ENCODE measurements at places on chromosomes 2 and 18.

- DNase-seq = no peak
These were observed 423.0 kb downstream of the GRB14 start for GRCh38 chr2:164198256-164198655.

DNA sequence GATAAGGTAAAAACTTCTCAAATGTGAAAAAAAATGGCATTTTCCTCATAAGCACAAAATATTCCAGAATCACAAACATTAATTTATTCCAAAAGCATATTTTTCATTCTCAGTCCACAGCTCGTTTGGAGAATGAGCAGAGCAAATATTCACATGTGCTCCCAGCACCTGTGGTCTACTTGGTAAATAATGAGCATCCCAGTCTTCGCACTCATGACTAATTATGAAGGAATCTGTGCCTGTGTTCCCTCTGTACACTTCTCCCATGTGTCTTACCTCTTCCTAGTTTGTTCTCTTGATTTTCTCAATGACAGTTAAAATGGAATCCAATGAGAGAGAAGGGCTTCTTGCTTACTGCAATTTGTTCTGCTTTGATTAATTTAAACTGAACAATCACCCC lies 671.0 kb upstream of the SOX11 start:
- DNase-seq = no peak

GRCh38 chr2:56077359-56077915 lies 106.4 kb upstream of the CCDC85A start:
- DNase-seq = no peak

DNA sequence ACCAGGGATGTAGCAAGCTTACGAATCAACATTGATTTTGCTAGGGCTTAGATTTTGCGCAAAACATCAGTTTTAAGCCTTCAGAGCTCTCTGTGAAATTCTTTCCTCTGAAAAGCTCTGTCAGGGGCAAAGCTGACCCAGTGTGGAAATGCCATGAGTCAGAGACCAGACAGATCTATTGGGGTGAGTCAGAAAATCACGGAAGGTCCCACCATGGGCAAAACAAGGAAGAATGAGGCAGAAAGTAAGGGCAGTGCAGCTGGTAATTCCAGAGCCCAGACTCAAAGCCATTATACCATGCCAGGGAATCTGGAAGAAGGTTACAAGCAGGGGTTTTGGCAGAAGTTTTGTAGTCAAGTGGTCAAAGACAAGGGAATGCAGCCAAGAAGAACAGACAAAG lies 256.6 kb upstream of the CTAGE1 start:
- no peak for DNase-seq

- no peak for DNase-seq
These were observed 510.1 kb upstream of the RAB6C start for GRCh38 chr2:129469389-129469788.

- DNase-seq = no peak
These were observed 150.2 kb upstream of the ALPP start for GRCh38 chr2:232228332-232228731.

All from head of caudate nucleus (tissue), 42 donors.